Activated CD8-positive, alpha-beta memory T cell treated with anti-CD3 and anti-CD28 coated beads for 1 hour (primary cell): ENCODE measurements at places on chromosomes 16 and 17.
A peak's percentile ranks its signal among the peaks of the same experiment; 100 is the strongest.

DNA sequence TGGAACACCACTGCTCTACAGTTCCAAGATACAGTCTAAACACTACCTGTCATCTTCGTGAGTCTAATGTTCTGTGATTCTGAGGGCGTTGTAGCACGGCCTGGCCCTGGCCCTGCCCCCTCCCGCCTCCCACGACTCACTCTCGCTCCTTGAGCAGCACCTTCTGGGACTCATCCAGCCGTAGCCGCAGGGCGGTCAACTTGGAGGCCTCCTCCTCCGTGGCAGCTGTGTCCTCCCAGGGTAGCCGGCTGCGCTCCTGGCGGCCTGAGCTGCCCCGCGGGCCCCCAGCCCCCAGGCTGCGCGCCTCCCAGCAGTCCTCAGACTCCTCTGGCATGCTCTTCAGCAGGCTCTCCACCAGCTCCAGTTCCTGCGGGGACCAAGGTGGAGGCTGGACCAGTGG lies 10.6 kb downstream of the CCDC102A start:
- DNase-seq, result no peak

GRCh38 chr17:64245218-64246145 lies 17.6 kb downstream of the TEX2 start:
- no peak for DNase-seq

- no peak for DNase-seq
Observed at GRCh38 chr17:78661093-78661770, 84.0 kb upstream of the DNAH17 start.

DNA sequence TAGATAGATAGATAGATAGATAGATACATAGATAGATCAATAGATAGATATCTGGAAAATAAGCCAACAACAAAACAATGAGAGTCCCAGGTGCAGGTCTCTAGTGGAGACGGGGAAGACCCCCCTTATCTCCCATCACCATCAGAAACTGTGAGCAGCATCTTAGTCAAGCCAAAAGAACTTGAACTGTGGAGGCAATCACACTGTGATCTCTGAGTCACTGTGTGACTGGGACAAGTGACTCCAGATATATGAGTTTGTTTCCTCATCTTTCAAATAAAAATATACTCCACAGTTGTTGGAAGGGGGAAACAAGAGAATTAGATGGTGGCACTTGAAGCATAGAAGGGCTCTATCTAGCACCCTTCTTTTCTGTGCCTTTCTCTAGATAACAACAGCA lies 42.1 kb downstream of the NOG start:
- no peak for DNase-seq

GRCh38 chr16:73066927-73067670 lies 19.2 kb upstream of the ZFHX3 start:
- no peak for DNase-seq

DNA sequence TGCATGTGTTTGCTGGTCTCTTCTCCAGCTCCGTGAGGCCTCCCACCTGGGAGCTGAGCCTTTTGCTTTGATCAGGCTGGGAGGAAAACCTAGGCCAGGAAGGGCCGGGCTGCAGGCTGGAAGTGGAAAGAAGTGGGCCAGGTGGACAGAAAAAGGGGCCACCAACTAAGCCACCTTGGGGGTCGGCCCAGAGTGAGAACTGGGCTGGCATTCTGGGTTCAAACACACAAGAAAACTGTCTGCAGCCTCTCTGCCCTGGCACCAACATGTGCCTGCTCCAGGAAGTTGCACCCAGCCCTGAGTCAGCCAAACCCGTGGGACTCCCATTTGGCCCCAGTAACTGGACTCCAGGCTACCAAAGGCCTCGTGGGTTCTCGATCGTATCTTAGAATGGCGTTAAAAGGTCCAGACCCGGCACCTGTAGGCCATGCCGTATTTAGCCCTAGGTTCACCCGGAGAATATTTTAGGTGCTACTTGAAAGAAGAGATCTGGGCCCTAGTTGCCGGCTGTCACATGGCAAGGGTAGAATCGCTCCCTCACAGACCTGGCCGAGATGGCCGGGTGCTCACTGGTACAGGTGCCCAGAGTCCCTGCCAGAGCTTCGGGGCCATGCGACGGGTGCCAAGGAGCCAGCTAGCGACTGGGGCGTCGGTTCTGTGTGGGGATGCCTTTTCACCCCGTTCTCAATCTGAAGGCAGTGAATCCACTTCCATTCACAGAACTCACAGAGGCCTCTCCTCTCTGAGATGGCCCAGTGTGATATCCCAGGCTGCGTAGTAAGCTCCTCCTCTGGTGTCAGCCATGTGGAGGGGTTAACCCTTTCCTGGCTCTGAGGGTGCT lies 236.6 kb downstream of the MRTFB start:
- no peak for DNase-seq

- no peak for DNase-seq
Observed at GRCh38 chr17:33109336-33110072, 117.9 kb downstream of the SPACA3 start.

GRCh38 chr16:17367036-17367435 lies 103.7 kb downstream of the XYLT1 start:
- DNase-seq, result no peak

GRCh38 chr17:37088459-37088858 lies 139.7 kb downstream of the AATF start:
- DNase-seq, result no peak

- no peak for DNase-seq
Observed at GRCh38 chr17:79788989-79789942, 7.6 kb downstream of the CBX8 start.

- no peak for DNase-seq
Observed at GRCh38 chr17:4708436-4708835, 2.0 kb upstream of the ARRB2 start.

- no peak for DNase-seq
Observed at GRCh38 chr17:64771980-64772844, 110.1 kb upstream of the SMURF2 start.

GRCh38 chr16:1639282-1639681 lies 27.1 kb downstream of the CRAMP1 start:
- no peak for DNase-seq

DNA sequence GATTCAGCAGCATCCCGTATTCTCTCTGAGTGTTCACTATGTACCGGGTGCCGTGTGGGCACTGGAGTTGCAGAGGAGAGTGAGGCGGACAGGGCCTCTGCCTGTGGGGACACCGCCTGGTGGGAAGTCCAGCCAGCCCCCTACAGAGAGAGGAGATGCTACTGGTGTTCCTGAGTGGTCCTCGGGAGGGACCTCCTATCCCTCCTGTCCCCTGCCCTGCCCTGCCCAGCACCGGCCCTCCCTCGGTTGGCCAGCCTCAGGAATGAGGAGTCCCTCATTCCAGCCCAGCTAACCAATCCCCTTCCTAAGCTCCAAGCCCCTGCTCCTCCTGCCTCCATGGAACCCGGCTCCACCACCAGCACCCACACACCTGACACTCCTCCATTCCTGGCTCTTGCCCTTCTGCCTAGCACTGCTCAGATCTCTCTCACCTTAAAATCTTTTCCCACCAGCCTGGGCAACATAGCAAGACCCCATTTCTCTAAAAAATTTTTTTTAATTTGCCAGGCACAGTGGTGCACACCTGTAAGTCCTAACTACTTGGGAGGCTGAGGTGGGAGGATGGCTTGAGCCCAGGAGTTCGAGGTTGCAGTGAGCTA lies 2.0 kb downstream of the ASGR2 start:
- no peak for DNase-seq

DNA sequence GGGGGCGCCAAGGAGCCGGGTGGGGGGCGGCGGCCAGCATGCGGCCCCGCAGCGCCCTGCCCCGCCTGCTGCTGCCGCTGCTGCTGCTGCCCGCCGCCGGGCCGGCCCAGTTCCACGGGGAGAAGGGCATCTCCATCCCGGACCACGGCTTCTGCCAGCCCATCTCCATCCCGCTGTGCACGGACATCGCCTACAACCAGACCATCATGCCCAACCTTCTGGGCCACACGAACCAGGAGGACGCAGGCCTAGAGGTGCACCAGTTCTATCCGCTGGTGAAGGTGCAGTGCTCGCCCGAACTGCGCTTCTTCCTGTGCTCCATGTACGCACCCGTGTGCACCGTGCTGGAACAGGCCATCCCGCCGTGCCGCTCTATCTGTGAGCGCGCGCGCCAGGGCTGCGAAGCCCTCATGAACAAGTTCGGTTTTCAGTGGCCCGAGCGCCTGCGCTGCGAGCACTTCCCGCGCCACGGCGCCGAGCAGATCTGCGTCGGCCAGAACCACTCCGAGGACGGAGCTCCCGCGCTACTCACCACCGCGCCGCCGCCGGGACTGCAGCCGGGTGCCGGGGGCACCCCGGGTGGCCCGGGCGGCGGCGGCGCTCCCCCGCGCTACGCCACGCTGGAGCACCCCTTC lies 484 bp downstream of the FZD2 start:
- DNase-seq, result peak; percentile 10

DNA sequence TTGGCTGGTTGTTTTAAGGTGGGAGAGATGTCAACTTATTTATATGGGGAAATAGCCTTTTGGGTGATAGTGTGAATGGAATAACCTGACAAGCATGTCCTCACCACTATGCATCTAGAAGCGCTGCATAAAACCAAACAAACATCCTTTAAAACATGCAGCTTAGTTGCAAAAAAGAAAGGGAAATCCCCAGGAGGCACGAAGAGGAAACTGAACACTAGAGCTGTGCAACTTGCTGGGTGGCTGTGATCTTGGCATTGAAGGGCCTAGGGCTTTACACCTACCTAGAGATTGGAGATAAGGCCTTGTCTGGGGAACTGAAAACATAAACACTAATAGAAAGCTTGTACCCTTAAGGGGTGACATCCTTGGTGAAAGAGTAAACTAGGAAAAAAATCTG lies 7.3 kb downstream of the C16orf54 start:
- no peak for DNase-seq

DNA sequence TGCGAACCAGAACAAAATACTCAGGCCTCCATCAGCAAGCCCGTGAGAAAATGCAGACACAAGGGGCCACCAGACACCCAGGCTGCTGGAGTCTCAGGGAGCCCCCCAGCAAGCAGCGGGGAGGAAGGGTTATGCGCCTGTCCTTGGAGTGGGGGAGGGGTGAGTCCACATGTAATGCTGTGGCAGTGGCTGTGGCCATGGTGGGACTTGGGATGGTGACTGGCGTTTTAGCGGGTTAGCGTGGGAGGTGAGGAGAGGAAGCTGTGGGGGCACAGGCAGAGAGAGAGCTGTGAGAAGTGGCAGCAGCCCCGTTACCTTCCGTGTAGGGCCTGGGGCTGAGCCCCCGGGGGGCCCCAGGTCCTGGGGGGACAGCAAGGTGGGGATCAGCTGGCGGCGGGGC lies 58.3 kb downstream of the SRCIN1 start:
- no peak for DNase-seq

DNA sequence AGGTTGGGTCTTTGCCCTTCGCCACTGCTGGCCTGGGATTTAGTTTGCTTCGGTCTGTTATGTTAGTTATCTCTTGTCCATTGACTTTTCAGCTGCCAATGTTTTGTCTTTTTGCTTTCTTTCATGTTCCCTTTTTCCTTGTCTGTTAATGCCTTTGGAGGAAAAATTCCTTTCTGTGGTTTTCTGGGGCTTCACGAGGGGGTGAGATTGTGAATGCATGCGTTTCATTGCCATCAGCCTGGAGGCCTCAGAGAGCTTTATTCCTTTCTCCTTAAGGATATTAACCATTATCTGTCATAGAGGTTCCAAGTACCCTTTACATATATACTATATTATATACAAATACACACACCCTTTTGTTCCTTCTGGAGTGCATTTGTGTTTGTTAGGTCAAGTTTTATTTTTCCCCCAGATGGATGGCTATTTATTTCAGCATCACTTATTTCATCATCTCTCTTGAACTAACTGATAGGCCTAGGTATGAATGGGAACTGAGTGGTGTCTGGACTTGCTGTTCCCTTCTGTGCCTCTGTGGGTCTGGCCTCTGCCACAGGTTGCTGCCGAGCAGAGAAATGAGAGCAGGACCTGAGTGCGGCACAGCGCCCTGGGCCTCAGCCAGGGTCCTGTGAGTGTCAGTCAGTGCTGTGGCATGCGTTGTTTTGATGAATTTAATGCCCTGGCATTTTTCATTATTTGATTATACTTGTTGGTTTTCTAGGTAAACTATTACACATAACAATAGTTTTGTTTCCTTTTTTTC lies 193.4 kb downstream of the LGALS9B start:
- DNase-seq, result no peak

DNA sequence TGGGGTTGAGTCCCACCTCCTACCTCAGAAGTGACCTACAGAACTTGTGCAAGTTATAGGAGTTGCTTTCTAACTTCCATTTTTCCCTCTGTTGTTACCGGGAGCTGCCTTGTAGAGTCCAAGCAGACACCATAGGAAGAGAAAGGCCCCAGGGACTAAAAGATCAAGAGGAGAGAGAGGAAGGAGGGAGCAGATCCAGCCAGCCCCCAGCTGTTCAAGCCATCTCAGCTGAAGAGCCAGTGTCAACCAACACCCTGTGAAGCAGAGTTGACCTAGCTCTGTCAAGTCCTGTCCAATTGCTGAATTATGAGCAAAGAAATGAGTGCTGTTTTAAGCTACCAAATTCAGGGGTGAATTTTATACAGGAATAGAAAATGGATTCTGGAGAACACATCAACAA lies 34.9 kb upstream of the CACNG4 start:
- no peak for DNase-seq

DNA sequence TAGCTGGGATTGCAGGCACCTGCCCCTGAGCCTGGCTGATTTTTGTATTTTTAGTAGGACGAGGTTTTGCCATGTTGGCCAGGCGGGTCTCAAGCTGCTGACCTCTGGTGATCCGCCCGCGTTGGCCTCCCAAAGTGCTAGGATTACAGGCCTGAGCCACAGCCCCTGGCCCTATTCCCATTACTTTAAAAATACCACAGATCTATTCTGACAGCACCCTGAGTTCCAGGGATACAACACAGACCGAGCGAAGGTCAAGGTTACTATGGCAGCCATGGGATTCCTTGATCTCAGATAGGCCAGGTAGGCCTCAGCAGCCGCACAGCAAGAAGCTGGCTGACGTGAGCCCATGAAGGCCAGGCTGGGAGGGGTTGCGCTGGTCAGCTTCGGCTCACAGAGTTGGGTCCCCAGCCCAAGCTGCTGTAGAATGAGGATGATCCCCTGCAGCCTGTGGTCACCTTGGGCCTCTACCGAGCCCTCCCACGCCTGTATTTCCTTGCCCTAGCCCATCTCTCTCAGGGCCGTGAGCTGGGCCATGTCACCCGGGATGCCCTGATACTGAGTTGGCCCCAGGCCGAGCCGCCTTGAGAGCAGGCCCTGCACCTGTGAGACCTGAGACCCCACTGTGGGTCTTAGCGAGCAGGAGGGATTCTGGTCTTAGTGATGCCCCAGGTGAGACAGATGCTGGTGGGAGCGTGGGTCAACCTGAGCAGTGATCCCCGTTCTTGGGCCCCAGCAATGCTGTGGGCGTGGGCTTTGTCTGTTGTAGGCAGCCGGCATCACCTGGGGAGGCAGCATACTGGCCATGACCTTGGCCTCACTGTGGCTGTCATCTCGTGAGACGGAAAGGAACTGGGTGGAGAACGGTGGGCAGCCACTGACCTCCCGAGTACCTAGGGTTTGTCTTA lies 16.9 kb upstream of the RNF213 start:
- no peak for DNase-seq

DNA sequence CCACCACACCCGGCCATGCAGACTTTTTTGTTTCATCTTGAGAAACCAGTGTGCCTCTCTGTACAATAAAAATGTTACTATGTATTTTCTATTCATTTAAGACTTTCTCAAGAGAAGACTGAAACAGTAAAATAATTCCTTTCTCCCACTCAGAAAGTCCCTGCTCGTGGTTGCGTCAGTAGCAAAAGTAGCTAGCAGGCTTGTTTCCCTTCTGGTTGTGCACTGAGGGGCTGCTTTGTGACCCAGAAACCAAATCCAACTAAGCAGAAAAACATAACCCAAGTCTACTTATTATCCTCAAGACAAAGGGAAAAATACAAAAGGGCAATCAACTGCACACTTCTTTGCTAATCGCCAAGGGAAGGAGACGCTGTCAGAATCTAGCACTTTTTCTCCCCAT lies 3.4 kb upstream of the PNPO start:
- no peak for DNase-seq

- no peak for DNase-seq
Observed at GRCh38 chr17:62064029-62064790, 868 bp downstream of the MED13 start.
